ENCODE measurements at places on chromosomes 11 and 22.

DNA sequence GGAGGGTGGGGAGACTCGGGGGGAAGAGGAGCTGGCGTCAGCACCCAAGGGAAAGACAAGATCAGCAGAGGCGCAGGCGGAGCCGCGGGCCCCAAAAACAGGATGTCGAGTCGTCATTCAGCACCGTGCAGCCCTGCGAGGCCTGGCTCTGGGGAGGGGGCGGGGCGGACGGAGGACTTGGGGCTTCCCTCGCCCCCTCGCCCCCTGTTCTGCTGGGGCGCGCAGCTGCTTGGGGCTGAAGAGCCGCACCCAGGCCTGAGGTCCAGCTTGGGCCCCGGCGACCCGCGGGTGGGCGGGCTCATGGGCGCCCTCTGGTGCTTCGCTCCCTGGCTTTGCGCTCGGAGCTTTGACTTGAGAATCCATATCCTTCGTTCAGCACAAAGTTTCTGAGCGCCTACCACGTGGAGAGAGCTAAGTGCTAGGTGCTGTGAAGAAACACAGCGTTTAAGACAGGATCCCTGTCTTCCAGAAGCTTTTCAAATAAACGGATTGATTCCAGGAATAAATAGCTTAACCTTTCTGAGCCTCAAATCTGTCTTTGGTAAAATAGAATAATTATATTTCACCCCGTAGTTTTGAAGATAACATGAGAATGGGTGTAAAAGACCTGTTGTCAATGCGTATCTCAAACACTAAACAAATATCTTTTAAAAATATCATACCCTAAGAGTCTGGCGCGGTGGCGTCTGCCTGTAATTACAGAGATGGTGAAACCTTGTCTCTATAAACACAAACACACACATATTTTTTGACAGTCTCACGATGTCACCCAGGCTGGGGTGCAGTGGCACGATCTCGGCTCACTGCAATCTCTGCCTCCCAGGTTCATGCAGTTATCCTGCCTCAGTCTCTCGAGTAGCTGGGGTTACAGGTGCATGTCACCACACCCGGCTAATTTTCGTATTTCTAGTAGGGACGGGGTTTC lies 929 bp upstream of the RHOG start:
- peak; percentile 98 for DNase-seq

DNA sequence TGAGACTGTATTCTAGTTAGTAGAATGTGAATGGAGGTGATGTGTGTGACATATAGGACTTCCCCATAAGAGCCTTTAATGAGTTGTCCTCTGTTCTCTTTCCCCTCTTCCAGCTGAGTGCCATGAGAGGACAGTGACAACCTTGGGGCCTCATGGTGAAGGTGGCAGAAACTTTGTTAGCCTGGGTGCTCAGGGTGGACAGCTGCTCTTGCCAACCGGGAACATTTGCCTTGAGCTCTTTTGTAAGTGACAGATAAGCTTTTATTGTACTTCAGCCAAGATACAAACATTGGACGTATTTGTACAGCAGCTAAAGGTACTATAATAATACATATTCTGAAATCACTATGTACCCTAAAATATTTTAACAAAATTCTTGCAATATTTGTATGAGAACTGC lies 33.0 kb upstream of the PLET1 start:
- no peak for DNase-seq

- DNase-seq: no peak
Measured at GRCh38 chr22:48780597-48781277, 1046.9 kb downstream of the BRD1 start.

DNA sequence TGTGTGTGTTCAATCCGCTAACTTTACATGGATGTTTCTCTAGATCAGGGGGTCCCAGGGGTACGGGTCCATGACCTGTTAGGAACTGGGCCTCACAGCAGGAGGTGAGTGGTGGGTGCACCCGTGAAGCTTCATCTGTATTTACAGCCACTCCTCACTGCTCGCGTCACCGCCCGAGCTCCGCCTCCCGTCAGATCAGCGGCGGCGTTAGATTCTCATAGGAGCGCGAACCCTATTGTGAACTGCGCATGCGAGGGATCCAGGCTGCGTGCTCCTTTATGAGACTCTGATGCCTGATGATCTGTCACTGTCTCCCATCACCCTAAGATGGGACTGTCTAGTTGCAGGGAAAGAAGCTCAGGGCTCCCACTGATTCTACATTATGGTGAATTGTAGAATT lies 31.9 kb downstream of the MRGPRD start:
- no peak for DNase-seq

- DNase-seq: no peak
Measured at GRCh38 chr11:77402218-77402556, 71.7 kb downstream of the PAK1 start.

GRCh38 chr22:26671317-26672059 lies 14.1 kb downstream of the MIAT start:
- peak; percentile 77 for DNase-seq

DNA sequence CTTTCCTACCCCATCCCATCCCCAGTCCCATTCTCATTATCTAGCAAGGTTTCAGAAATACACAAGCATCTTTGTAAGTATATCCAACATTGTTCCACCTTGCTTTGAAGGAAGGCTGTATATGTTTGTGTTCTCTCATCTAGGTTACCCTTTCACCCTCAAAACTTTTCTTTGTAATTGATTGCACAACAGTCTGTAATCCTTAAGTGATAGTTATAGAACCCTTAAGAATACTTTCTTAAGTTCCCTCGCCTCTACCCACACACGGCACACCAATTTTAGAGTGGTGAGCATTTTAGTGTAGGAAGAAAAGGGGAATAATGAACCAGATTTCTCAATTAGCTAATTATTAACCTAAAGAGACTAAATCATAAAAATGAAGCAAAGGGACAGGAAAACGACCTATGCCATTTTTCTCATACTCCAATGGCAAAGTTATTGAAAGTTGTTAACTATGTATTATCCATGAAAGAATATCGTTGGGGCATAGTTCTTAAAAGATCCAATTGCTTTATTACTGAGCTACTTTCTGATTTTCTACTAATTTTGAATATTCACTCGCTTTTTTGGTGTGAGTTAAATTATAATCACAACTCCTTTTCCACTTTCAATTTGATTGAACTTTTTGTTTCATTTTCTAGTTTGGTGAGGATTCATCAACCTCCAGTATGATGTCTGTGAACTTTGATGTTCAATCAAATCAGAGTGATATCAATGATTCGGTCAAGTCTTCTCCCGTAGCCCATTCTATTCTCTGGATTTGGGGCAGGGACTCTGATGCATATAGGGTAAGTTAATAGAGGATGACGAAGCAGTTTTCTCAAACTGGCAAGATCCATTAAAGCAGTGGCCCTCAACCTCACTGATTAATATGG lies 44.9 kb downstream of the TTC17 start:
- DNase-seq: no peak

GRCh38 chr11:26767060-26767459 lies 45.2 kb upstream of the SLC5A12 start:
- no peak for DNase-seq

- no peak for DNase-seq
Measured at GRCh38 chr11:109864834-109865547, 228.2 kb upstream of the ZC3H12C start.

DNA sequence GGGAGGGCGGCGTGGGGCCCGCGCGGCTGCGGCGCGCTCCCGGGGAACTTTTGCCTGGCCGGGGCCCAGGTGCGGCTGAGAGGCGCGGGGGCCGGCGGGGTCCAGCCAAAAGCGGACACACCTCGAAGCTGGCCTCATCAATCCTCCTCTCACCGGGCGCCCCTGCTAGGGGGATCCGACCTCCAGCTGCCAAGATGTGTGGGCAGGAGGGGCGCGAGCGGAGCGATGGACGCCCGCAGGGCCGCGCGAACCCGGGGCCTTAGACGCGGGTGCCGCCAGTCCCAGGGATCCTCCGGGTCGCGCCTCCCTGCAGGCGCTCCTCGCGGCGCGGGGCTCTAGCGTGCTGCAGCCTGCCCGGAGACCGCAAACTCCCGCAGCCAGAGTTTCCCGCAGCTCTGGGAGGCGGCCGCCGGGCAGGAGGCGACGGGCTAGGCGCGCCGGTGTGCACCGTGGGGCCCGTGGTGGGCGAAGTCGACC lies 785 bp downstream of the IGSF9B start:
- DNase-seq: no peak

DNA sequence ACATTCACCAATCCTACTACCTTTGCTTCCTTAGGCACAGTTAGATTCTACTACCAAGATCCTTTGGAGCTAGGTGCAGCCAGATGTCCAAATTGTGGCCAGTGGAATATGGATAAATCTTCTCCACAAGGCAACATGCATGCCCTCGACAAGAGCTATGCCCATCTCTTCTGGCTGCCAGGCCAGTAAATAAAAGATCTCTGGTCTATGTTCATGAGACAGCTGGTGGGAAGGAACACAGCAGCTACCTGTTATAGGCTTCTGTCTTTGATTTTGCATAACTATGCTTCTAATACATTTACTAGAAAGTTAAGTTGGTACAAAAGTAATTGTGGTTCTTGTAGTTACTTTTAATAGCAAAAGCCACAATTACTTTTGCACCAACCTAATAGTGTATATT lies 182.7 kb downstream of the DLG2 start:
- DNase-seq: no peak

- no peak for DNase-seq
Measured at GRCh38 chr22:36356708-36357624, 30.8 kb downstream of the MYH9 start.

DNA sequence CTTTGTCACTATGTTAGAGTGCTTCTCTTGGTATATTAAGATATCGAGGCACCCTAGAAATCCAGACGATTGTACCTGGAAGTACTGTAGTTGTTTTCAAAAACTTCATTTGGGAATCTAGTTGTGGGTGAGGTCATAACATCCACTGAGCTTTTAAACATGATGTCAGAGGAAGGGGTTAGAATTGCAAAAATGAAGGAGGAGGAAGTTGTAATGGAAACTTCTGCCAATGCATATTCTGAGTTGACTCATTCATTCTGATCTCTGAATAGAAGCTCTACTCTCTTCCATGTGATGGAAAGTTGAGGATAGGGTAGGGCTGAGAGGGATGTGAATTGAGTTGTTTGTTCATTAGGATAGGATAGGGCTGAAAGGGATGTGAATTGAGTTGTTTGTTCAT lies 7.7 kb downstream of the CD44 start:
- DNase-seq: no peak

GRCh38 chr11:1157341-1157644 lies 460 bp upstream of the MUC5AC start:
- DNase-seq: no peak

- DNase-seq: no peak
Measured at GRCh38 chr11:19353287-19353850, 112.6 kb upstream of the E2F8 start.

- no peak for DNase-seq
Measured at GRCh38 chr11:29914203-29914930, 102.5 kb downstream of the KCNA4 start.

DNA sequence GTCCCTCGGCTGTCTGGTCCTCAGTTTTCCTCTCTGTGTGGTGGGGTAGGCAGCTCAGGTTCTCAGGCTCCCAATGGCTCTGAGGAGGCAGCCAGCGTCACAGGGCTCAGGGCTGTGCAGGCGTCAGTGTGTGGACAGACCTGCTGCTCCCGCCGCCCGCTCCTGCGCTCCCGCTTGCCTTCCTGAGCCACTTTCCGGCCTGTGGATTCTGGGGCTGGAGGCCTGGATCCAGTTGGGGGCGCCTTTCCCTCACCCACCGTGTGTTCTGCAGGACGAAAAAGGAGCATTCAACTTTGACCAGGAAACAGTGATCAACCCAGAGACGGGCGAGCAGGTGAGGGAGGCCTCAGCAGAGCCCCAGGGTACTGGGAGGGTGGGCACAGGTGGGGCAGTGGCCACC lies 14.7 kb downstream of the DPP3 start:
- DNase-seq: no peak

DNA sequence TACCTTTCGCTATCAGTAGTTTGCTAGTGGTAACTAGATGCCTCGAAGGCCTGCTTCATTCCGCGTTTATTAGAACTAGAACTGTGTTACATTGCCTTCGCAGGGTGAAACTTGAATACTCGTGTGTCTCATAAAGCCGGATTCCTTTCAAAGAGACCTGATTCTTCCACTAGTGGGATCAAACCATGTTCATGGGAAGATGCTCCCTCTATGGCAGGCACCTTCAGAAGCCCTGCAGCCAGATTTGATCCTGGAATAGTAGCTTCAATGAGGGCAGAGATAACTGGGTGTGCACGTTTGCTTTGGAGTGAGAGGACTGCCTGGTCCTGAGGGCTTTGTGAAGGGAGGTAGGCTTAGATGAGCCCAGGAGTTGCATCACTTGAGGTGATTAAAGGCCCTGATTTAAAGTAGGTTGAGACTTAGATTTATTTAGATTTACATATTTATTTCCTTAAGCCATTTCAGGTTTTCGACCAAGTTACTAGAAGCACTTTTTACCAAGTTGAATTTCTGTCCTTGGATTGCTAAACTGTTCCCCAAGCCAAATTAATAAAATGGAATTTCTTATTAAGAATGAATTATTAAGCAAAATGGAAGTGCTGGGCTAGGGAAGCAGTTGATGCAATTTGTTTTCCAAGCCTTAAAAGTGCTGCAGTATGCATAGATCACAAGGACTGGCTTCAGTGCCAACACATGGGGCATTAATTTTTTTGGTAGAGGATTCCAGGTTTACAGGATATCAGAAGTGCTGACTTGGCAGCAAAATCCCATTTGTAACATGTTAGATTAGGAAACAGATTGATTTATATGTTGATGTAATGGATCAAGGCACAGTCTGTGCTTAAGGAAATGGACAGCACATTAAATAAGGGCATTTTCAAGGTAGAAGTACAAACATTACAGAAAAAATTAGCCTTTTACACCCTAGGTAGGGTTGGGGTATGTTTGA lies 32.9 kb downstream of the APLP2 start:
- DNase-seq: no peak

- DNase-seq: no peak
Measured at GRCh38 chr22:46066691-46067090, 83.6 kb upstream of the PPARA start.

DNA sequence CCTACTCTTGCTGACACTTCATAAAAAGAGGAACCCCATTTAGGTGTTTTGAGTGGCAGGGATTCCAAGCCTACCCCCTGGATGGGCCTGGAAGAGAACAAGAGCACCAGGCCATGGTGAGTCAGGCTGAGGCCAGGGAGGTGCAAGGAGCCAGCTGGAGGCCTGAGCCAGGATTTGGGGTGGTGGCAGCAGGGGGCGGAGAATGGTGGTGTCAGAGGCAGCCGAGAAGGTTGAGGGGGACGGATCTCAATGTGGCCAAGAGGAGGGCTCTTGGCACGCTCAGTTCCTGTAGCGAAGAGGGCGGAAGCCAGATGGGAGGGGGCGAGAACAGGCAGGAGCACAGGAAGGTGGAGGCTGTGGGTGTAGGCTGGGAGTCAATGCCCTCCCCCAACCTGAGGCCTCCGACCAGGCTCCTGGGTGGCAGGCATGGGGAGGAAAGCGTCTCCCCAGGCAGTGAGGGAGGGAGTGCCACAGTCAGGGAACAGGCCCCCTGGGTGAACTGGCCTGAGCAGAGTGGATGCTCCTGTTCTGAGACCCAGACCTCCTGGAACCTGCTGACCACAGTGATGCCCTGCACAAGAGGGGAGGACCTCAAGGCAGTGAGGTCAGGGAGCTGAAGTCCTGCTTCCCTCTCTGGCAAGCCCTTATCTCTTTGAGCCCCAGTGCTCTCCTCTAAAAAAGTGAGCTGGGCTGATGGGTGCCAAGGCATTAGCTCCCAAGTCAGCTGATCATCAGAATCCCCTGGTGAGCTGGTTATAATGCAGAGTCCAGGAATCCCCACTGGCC lies 13.9 kb downstream of the RTN4RL2 start:
- no peak for DNase-seq

- DNase-seq: peak; percentile 44
Measured at GRCh38 chr11:57094181-57094935, 87.4 kb upstream of the LRRC55 start.

- no peak for DNase-seq
Measured at GRCh38 chr11:102284008-102284407, 33.3 kb upstream of the BIRC3 start.

- DNase-seq: peak; percentile 54
Measured at GRCh38 chr22:20131859-20132685, 468 bp downstream of the ZDHHC8 start.
